Muscle of arm (tissue), 14 donors: ENCODE measurements at places on chromosomes 16 and 17.

GRCh38 chr16:67387479-67388079, 5.7 kb downstream of the TPPP3 start:
- DNase-seq = no peak

DNA sequence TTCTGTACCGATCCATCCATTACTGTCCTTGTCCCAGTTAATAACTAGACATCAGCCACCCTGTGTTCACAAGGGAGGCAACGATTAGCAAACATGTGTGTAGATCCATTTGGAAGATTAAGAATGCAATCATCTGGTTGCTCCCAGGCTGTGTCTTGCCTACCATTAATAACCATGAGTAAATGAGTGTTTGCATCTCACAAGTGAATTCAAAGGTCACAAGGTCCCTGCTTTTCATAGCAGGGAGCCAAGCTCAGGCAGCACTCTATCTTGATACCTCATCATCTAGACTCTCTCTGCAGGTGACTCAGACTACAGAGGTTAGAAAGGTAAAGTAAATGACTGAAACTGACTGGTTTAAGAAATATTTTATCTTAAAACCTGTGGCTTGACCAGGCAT, 25.3 kb downstream of the VWA3A start:
- no peak for DNase-seq

GRCh38 chr17:77869041-77869599, 89.4 kb upstream of the TNRC6C start:
- no peak for DNase-seq

DNA sequence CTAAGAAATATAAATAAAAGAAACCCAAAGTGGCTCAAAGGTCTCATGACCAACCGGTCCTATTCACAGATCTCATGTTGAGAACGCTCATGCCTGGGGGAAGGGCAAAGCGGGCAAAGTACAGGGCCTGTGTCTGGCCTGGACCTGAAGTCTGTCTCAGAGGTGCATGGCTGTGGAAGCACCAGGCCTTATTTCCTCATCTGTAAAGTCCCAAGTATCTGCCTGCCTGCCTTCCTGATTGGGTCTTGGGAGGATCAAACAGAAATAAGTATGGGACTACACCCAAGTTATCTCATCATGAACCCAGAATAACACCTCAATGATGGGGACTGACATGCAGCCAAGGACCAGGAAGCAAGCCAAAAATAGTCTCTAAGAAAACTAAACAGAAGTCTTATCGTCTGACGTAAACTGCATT, 14.2 kb downstream of the AXIN2 start:
- peak; percentile 57 for DNase-seq

- no peak for DNase-seq
Measured at GRCh38 chr16:13492046-13492445, 427.9 kb upstream of the ERCC4 start.

GRCh38 chr16:88383401-88384221, 852 bp downstream of the ZNF469 start:
- DNase-seq = no peak

- no peak for DNase-seq
Measured at GRCh38 chr16:305916-306626, 23.1 kb downstream of the PDIA2 start.

DNA sequence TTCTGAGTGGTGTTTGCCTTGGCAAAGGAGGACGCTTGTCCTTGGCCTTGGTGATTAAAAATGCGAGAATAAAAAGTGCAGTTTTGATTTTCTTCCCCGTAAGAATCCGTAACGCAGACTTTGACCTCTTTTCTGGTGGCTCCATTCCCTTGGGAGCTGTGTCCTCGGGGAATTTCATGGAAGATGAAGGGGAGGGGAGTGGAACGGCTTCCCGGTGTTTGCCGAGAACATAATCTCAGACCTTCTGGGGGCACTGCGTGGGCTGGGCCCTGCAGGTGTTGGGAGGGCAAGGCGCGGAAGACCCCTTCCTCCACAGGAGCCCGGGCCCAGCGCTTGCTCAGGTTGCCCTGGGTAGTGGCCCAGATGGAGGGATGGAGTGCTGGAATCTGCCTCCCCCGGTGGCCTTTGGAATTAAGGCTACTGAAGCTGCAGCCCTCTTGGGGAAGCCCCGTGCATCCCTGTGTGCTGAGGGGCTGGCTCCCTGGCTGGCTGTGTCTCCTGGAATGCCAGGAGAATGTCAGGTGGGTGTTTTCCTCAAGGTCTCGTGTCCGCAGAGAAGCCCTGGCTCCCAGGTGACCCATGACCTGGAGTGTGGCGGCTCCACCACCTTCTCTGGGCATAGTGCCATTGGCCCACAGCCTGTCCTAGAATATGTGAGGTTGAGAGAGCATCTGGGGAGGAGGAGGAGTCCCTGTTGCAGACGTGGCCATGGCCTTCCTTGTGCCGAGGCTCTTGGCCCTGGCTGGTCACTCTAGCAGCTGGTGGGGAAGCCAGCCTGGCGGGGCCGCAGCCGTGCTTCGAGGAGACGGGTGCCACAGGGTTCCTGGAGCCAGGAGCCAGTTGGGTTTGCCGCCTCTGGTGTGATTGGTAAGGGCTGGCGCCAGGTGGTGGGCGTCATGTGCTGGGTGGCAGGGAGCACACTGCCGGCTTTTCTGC, 3.1 kb downstream of the BAIAP2 start:
- no peak for DNase-seq

DNA sequence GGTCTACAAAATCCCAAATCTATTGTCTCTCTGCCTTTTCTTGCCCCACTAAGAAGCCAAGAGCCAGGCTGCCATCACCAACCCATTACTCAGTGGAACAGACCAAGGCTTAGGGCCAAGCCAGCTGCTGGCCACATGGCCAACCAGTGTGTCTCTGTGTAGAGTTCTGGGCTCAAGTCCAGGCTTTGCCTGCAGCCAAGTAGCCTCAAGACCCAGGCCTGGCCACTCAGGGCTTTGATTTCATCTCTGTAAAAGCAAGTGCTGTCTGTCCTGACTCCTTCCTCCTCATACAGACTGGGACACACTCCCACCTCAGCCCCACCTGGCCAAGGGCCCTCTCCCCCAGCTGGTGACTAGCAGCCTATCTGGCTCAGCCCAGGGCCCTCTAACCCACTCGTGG, 14.6 kb downstream of the SREBF1 start:
- DNase-seq = no peak

GRCh38 chr17:75096082-75096625, 8.4 kb downstream of the SLC16A5 start:
- no peak for DNase-seq

- DNase-seq = peak; percentile 75
Measured at GRCh38 chr17:81094509-81095382, 59.8 kb downstream of the BAIAP2 start.

DNA sequence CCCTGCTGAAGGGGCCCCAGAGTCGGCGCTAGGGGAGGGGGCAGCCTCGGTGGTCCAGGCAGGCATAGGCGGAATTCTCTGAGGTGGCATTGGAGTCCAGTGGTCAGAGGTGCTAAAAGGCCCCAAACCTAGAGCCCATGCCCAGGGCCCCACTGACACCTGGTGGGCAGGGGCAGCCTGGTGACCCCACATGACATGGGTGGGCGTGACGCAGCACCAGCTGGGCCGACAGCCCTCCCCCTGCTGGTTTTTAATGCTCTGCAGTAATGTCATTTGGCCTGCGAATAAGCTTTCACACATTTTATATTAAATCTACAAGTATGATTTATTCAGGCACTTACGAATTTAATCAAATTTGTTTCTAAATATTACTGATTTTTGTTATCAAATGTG, 2.1 kb upstream of the RNPS1 start:
- no peak for DNase-seq

DNA sequence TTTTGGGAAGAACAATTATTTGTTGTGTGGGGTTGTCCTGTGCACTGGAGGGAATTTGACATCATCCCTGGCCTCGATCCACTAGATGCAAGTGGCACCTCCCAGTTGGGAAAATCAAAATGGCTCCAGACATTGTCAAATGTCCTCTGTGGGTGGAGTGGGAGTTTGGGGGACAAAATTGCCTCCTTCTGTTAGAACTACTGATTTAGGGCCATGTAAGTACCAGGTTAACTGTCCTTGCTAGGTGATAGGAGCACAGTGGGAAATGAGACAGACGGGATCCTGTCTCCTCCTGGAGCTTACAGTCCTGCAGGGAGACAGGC, 56.8 kb downstream of the ARHGAP23 start:
- DNase-seq = no peak

- no peak for DNase-seq
Measured at GRCh38 chr16:4358831-4359561, 7.9 kb upstream of the PAM16 start.

DNA sequence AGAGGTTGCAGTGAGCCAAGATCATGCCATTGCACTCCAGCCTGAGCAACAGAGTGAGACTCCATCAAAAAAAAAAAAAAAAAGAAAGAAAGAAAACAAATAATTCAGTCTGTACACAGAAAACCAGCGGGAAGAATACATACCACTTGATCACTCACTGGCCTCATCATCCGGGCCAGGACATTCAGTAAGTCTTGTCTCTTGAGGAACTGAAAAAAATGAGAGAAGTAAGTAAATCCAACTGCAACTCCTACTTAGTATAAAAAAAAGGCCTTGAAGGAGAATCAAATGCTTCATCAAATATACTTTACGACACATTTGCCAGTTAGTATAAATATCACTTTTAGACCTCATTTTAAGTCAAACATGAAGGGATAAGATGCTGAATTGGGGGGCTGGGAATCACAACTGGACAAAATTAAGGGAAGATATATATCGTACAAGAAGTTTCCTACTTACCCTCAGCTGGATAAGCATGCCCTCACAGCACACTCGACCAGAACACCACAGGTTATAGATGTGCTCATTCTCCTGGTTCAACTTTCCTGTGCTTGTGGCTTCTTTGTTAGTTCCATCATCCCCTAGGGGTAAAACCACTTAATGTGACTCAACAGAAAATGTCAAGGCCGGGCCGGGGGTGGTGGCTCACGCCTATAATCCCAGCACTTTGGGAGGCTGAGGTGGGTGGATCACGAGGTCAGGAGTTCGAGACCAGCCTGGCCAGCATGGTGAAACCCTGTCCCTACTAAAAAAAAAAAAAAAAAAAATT, 12.4 kb downstream of the CCDC47 start:
- DNase-seq = no peak

DNA sequence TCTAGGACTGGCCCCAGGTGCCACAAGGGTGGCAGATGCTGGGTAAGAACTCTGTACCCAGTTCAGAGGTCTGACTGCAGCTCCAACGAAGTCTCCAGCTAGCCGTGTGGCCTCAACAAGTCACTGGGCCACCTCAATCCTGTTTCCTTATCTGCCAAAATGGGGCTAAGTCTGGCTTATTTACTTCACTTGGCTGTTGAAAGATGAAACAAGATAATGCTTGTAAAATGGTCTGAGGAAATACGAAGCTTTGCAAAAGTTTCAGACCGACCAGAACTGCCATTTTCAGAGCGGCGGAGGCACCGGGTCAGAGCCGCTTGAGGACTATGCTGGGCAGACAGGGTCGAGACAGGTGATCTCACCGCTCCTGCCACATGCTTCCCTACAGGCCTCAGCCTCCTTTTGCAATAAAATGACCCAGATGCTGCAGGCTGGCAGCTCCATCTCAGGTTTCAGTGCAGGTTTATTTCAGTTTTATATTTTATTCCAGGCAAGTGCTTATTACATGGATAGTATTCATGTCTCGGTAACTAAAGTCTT, 17.2 kb downstream of the MNT start:
- no peak for DNase-seq

DNA sequence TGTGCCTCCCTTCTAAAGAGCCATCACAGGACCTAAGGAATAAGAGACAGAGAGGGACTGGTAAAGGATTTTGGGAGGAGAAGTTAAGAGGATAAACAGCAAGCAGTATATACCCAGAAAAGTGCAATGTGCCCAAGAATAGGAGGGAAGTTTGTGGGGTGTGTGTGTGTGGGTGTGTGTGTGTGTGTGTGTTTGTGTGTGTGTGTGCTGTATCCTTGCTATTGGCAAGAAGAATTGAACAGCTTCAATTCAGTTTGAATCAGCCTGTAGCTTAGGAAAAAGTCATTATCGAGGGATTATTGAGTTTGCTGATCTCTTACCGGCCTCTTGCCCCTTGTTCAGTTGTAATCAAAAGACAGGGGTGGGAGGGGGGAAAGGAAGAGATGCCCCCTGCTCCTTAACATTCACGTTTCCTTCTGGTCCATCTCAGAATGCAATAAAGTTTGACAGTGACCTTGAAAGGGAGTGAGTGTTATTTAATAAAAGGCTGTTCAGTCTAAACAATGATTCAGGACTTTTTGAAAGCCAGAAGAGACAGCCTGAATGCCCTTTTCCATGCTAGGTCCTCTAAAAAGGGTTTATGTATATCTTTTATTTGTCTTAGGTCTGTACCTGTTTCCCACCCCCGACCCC, 23.9 kb upstream of the MAPT start:
- no peak for DNase-seq

- no peak for DNase-seq
Measured at GRCh38 chr17:51455931-51456330, 195.6 kb downstream of the UTP18 start.

DNA sequence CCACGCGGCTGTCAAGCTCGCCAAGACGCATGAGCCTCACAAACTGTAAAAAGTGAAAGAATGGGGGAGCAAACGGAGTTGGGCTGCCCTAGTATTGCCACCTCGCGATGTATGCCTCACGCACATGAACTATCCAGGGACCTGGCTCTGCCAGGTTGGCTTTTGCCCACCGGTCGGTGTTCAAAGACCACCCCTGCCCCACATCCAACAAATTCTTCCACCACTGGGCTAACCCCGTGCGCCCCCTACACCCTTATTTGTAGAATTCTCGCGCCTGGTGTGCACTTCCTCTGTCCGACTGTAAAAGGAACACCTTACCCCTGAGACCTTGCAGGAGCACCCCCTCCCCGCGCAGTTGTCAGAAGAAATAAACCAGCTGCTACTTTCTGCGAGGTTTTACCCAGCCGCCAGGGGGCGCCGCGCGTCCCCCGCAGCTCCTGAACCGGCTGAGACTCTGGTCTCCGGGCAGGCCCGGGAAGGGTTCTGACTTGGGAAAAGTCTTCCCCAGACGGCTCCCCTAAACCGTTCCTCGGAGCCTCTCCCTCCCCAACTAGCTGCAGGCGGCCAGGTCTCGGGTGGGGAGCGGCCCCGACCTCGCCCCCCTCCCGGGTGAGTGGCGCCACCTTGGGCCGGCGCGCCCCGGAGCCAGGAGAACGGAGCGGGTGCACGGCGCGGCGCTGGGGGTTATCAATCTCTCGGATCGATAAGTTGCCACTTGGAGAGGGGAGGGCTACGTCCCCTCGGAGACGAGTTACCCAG, 1.7 kb upstream of the ZNF423 start:
- DNase-seq = peak; percentile 49

DNA sequence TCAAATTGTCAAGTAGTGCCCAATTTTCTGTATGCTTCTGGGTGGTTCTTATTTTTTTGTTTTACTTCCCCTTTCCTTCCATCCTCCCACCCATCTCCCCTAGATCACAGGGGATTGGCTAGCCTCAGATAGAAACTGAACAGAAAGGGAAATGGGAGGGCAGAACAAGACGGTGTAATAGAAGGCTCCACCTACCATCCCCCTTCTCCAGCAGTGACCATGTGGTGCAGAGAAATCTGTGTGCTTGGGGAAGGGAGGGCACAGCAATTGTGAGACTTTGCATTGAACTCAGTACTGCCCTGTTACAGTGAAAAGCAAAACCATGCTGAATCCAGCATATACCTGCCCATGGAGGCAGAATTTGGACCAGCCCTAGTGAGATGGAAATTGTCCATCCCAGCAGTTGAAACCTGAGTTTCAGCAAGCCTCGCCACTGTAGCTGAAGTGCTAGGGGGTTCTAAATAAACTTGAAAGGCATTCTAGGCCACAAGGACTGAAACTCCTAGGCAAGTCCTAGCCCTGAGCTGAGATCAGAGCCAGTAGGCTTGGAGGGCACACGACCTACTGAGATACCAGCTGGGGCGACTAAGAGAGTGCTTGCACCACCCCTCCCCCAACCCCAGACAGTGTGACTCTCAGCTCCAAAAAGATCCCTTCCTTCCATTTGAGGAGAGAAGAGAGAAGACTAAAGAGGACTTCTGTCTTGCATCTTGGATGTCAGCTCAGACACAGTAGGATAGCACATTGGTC, 5.2 kb downstream of the SLFN11 start:
- no peak for DNase-seq
